Astrocyte (in vitro differentiated cells and primary cell): ENCODE measurements at places on chromosomes 2 and 18.

DNA sequence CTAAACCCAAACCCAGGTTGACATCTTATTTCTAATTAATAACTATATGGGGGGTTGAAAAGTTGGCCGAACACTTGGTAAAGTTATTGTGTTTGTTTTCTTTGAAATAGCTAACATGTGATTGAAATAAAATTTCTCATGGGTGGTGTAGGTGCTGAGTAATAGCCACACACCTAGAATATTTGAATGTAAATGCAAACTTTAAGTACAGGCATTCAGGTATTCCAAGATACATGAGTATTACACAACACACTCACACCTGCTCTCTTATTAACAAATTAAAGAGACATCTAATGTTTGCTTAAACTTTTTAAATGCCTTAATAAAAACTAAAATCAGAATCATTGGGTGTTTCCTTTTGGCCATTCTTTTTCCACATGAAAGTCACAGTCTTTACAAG, 165.5 kb downstream of the EHBP1 start:
- DNase-seq, result no peak

DNA sequence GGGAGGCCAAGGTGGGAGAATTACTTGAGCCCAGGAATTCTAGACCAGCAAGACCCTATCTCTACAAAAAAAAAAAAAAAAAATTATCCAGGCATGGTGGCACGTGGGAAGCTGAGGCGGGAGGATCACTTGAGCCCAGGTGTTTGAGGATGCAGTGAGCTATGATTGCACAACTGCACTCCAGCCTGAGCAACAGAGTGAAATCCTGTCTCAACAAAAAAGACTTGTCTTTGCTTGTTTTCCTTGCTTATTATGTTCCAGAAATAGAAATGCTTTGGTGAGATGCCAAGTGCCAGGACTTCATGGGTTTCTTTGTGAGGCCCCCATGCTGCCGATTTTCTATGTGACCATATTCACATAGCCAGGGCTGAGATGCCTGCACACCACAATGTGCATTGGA, 9.0 kb downstream of the DCDC2C start:
- DNase-seq, result no peak

DNA sequence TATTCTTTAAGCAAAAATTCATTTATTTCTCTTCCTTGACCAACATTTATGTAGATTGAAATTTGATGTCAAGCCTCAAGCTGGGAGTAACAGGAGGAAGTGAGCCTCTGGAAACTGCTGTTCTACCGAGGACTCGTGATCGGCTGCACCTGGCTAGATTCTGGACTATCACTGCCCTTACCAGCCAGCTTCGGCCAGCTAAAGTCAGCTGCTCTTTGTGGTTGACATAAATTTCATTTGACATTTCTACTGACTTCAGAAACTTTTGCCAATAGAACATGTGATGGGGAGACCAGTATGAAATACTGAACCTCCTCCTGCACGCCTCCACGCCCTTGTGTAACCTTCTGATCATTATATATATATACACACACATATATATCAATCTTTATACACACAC, 74.2 kb upstream of the RGPD5 start:
- DNase-seq, result no peak

GRCh38 chr2:180840641-180841040, 139.8 kb upstream of the UBE2E3 start:
- DNase-seq, result no peak

GRCh38 chr2:28096421-28096820, 205.9 kb downstream of the BABAM2 start:
- peak; percentile 22 for DNase-seq

GRCh38 chr2:45607701-45608100, 3.4 kb downstream of the SRBD1 start:
- DNase-seq, result no peak

DNA sequence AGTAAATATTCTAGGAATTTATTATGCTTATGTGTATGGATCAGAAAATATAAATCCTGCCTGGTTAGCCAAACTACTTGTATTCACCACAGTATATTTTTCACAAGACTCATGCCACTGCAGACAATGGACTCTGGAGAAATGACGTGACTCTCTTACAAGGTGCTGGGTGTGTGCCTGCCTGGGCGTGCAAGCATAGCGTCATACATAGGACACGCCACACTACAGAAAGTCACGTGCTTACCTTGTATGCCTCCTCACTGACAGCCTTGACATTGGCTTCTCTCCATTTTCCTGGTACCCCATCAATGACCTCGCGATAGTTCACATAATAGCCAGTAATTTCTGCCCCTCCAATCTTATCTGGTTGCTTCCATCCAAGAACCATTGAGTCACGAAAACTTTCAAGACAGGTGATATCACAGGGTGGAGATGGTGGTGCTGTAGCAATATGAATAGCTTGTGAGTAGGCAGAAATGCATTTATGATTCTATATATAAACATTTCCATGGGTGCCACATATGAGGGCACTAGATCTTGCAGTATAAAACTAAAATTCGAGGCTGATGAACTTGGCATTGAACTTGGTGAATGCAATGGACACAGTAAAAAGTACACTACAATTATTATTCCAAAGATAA, 93.2 kb downstream of the MYOM1 start:
- no peak for DNase-seq

DNA sequence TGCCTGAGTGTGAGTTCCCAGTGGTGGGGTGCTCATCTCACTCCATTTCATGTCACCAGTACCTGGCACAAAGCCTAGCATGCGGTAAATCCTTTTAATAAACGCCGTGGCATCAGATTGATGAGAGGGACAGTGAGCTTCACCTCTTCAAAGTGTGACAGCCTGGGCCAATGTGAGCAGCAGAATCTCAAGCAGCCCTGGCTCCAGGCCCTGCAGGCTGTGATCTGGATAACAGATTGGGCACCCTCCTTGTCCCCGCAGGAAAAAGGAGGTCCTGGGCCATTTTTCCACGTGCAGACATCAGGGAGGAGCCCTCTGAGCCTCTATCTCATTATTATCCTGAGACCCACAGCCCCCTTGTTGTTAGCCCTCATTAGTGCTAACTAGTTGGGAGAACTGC, 34.8 kb downstream of the TET3 start:
- DNase-seq, result no peak

DNA sequence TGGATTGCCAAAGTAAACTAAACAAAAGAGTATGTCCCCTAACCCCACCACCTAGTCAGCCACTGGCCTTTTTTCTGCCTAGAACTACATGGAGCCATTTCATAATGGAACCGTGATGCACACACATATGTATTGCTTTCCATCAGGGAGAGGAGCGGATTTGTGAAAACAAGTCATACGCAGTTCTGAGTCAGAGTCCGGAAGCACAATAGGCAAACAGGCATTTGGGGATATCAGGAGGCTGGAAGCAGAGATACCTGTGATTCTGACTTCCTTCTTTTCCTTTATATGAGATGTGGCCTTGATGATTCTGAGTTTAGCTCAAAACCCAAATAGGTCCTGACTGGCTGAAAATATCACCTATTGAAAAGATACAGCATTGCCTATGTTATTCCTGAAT, 93.5 kb downstream of the TMEM163 start:
- no peak for DNase-seq
